Spleen (tissue), 13 donors: ENCODE measurements at places on chromosomes 4 and X. TPM values are rescaled to one million over a fixed set of nuclear protein-coding genes. Genes with fewer than 3 reads are reported as not detected.

The HHIP gene
- polyA plus RNA-seq: not detected

The CXCL11 gene
- 2.2 TPM for polyA plus RNA-seq

The PROM1 gene
- 0.45 TPM for polyA plus RNA-seq

The MAGEA1 gene
- not detected for polyA plus RNA-seq

The UGT2B15 gene
- polyA plus RNA-seq: not detected

The ANAPC4 gene
- 25.5 TPM for polyA plus RNA-seq

The RAB9A gene
- polyA plus RNA-seq: 20.3 TPM

The REST gene
- 3.6 TPM for polyA plus RNA-seq

The S100G gene
- not detected for polyA plus RNA-seq

- DNase-seq: no peak
- no peaks in the 10 kb centered on the region for H3K27me3 ChIP-seq
- no peaks in the 10 kb centered on the region for H3K4me1 ChIP-seq
- H3K27ac ChIP-seq: no peak overlapping the region
Observed at GRCh38 chrX:17226736-17227135, 148.3 kb upstream of the NHS start.

GRCh38 chrX:51361251-51361650, 28.6 kb downstream of the NUDT10 start:
- no peaks in the 10 kb centered on the region for H3K36me3 ChIP-seq
- DNase-seq: no peak
- no peaks in the 10 kb centered on the region for H3K4me1 ChIP-seq
- no peaks in the 10 kb centered on the region for H3K27me3 ChIP-seq
- no peak overlapping the region for H3K27ac ChIP-seq

GRCh38 chrX:66638591-66639500, at the start of gene EDA2R:
EDA2R (minus strand) TSS chrX:66639078; CDS start chrX:66616020, 23,058 bp downstream.
- H3K4me3 ChIP-seq: peak within 1 kb of the TSS; percentile 19
- H3K27ac ChIP-seq: no peak within 1 kb of the TSS
- no peaks in the 10 kb centered on the region for H3K36me3 ChIP-seq
- no peaks in the 10 kb centered on the region for H3K4me1 ChIP-seq
- DNase-seq: peak; percentile 70

DNA sequence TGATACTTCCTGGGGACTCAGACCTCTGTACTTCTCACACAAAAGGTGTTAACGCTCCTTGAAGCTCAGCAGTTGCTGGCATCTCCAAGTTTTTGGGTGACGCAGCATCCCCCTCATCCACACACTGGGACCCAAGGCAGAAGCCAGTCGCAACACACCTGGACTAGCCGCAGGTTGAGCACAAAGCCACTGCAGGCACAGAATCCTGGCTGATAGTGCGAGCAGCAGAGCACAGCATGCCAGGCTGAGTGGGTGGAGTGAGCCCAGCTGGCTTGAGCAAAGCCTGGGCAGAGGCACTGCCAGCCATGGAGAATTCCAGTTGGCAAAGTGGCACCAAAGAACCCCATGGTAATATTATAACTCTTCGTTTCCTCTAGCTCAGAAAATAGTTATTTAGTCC, 873.2 kb upstream of the NDST4 start:
- H3K36me3 ChIP-seq: no peaks in the 10 kb centered on the region
- no peak overlapping the region for H3K4me3 ChIP-seq
- H3K4me1 ChIP-seq: no peaks in the 10 kb centered on the region
- no peak overlapping the region for H3K27ac ChIP-seq
- H3K27me3 ChIP-seq: no peaks in the 10 kb centered on the region
- DNase-seq: no peak

DNA sequence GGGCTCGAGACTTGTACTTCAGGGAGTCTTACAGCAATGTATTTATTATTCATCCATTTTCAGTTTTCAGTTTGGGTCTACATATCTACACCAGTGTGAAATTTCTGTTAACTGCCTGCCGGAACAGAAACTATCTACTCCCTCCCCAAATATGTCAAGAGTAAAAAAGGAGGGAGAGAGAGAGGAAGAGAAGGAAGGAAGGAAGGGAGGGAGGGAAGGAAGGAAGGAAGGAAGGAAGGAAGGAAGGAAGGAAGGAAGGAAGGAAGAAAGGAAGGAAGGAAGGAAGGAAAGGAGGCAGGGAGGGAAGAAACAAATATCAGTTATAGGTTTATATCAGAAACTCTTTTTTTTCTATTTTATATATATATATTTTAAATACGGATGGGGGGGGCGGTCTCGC, 12.6 kb downstream of the RPL39 start:
- H3K27ac ChIP-seq: no peak overlapping the region
- H3K27me3 ChIP-seq: no peaks in the 10 kb centered on the region
- DNase-seq: no peak

DNA sequence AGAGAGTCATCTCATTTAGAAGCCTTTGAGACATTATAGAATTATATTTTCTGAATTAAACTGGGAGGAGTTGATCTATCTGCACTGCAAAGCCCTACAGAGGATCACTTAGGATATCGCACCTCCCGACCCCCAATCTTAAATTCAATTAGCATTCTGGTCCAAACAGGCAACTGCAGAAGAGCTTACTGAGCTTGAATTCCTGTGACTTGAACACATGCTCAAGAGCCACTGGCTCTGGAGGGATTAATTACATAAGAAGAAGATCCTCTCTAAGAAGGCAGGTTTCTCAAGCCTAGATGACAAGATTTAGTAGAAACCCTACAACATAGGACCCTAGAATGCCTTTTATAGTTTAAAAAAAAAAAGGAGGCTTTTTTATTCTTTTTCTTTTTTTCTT, 548.9 kb downstream of the ARAP2 start:
- no peak for DNase-seq
- H3K27ac ChIP-seq: no peak overlapping the region

GRCh38 chrX:85004255-85004654, 578 bp downstream of the APOOL start:
- peak overlapping the region; percentile 67 for H3K27ac ChIP-seq
- no peaks in the 10 kb centered on the region for H3K36me3 ChIP-seq
- no peaks in the 10 kb centered on the region for H3K27me3 ChIP-seq
- peak overlapping the region; percentile 56 for H3K4me3 ChIP-seq

GRCh38 chr4:39855909-39856512, 121.7 kb downstream of the PDS5A start:
- no peaks in the 10 kb centered on the region for H3K27me3 ChIP-seq
- no peak overlapping the region for H3K4me3 ChIP-seq
- no peak overlapping the region for H3K27ac ChIP-seq
- no peaks in the 10 kb centered on the region for H3K4me1 ChIP-seq

DNA sequence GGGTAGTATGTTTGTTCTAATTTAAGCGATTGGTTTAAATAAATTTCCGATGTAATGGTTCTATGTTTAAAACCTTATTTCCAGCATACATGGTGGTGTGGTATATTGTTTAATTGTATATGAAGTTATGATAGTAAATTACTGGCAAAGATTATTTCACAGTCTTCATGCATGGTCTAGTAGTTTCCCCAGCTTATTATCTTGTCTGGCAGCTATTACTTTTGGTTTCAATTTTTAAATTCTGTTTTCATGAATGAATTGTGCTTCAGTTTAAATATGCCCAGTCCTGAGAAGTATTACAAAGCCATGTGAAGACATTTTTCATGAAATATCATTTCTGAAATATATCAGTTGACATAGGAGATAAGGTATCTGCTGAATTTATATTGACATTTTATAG, 6.3 kb downstream of the ALG13 start:
- DNase-seq: no peak
- peaks cover 74% of the 10 kb centered on the region for H3K36me3 ChIP-seq
- H3K4me1 ChIP-seq: peaks cover 6% of the 10 kb centered on the region
- H3K4me3 ChIP-seq: no peak overlapping the region
- no peak overlapping the region for H3K27ac ChIP-seq

DNA sequence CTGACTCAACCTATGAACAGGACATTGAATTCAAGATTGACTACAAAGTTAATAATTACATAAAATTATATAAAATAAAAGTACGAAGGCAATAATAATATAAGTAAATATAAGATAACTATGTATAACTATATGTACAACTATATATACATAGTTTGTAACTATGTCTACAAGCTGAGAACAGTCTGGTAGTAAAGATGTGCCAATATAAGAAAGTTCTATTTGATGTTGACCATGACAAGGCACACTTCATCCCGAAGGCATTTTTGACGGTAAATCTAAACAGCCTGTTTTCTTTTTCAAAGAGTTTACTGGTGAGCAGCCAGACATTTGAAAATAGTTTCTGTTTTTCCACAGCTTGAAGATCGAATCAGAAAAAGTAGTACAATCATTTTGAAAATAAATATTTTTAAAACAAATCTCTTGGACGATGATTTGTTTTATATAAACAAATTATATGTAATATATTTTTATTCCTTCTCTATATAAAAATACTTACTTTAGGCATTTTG, 112.9 kb downstream of the CEP44 start:
- no peaks in the 10 kb centered on the region for H3K36me3 ChIP-seq
- H3K27ac ChIP-seq: no peak overlapping the region
- no peak overlapping the region for H3K4me3 ChIP-seq
- H3K4me1 ChIP-seq: no peaks in the 10 kb centered on the region
- no peaks in the 10 kb centered on the region for H3K27me3 ChIP-seq

DNA sequence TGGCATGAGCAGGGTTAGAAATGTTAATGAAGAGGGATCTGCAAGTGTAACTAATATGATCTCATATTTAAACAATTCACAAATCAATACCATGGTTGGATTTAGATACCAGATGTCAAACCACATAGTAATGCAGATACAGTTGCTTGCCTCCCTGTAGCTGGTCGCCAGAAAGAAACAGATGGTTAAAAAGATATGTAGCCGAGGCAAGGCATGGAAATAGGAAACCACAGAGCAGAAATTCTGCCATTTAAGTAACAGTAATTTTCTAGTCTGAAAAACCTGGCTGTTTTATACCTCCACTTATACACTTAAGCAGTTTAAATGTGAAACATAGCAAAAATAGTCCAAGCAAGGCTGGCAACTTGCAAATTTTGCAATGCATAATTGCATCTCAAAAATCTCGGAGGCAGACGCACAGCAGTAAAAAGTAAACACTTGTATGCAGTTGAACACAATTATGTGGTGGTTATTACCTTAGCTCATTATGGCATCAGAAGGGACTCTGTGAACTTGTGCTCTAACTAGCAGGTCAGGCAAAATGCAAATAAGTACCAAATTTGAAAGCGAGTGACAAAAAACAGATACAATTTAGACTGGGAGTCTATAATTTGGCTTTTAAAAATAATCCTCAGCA, 126.8 kb downstream of the NAA11 start:
- DNase-seq: no peak
- H3K4me1 ChIP-seq: no peaks in the 10 kb centered on the region
- no peak overlapping the region for H3K27ac ChIP-seq
- H3K36me3 ChIP-seq: no peaks in the 10 kb centered on the region
- H3K27me3 ChIP-seq: no peaks in the 10 kb centered on the region
- H3K4me3 ChIP-seq: no peak overlapping the region

GRCh38 chrX:40646489-40647306, 663 bp downstream of the CXorf38 start:
- H3K4me1 ChIP-seq: peaks cover 43% of the 10 kb centered on the region
- H3K27me3 ChIP-seq: no peaks in the 10 kb centered on the region
- H3K27ac ChIP-seq: peak overlapping the region; percentile 85
- peak; percentile 91 for DNase-seq
- peak overlapping the region; percentile 75 for H3K4me3 ChIP-seq

GRCh38 chr4:16785793-16786527, 112.5 kb downstream of the LDB2 start:
- no peak overlapping the region for H3K27ac ChIP-seq
- H3K4me3 ChIP-seq: no peak overlapping the region
- no peaks in the 10 kb centered on the region for H3K27me3 ChIP-seq
- no peaks in the 10 kb centered on the region for H3K36me3 ChIP-seq

- H3K4me1 ChIP-seq: no peaks in the 10 kb centered on the region
- no peaks in the 10 kb centered on the region for H3K27me3 ChIP-seq
- no peak overlapping the region for H3K27ac ChIP-seq
- H3K36me3 ChIP-seq: peaks cover 21% of the 10 kb centered on the region
- DNase-seq: no peak
- H3K4me3 ChIP-seq: no peak overlapping the region
Observed at GRCh38 chrX:100999451-100999850, 29.9 kb downstream of the ARL13A start.

DNA sequence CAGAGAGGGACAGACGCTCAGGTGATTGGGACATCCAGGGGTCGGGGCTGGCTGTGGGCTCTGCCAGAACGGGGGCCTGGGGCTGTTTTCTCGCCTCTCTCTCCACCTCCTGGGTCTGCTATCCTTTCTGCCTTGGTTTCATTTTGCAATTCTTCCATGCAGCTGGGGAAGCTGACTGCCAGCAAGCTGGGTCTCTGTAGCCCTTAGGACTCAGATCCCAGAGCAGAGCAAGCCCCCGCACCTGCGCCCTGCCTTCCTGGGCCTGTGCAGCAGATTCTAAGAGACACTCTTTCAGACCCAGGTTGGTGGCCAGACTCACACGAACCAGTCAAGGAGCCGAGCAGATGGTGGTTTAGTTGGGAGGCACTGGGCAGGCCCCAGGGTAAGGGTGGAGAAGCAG, 59.1 kb upstream of the GRPEL1 start:
- H3K4me3 ChIP-seq: no peak overlapping the region
- H3K36me3 ChIP-seq: no peaks in the 10 kb centered on the region
- DNase-seq: no peak
- H3K27ac ChIP-seq: no peak overlapping the region
- no peaks in the 10 kb centered on the region for H3K27me3 ChIP-seq

DNA sequence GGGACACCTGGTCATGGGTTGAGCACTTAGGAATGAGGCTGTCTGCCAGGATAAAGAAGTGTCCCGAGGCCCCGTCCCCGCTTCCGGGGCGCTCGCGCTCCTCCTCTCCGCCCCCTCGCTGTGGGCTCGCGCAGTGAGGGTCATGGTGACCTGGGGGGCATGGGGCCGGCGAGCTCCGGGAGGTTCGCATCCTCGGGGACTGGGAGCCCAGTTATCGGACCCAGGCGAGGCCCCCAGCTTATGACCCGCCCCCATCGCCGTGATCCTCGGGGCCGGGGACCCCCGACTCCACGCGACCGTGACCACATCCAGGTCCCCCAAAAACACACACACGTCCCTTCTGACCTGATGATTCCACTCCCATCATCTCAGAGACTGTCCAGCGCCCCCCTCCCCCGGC, 35.3 kb upstream of the SRPX start:
- no peak overlapping the region for H3K27ac ChIP-seq
- DNase-seq: peak; percentile 69
- H3K36me3 ChIP-seq: no peaks in the 10 kb centered on the region
- no peak overlapping the region for H3K4me3 ChIP-seq
- H3K27me3 ChIP-seq: no peaks in the 10 kb centered on the region
- no peaks in the 10 kb centered on the region for H3K4me1 ChIP-seq

DNA sequence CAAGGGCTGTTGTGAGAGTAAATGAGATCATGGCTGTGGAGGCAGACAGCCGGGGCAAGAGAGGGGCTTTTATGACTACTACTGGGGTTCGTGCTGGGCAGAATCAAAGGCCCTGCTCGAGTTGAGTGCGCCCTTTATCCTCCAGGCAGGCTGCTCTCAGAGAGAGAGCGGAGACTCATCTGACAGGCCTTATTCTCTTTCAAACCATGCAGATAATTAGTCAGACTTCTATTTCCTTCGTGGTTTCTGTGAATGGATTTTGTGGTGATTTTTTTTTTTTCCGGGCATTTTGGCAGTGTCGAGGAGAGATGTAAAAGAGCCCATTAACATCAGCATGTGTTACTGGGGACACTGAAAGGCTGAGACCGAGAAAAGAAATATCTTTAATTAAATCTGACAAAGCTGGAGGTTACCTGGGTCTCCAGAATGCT, 73.6 kb downstream of the MED28 start:
- H3K36me3 ChIP-seq: no peaks in the 10 kb centered on the region
- no peak for DNase-seq
- no peaks in the 10 kb centered on the region for H3K27me3 ChIP-seq
- H3K27ac ChIP-seq: no peak overlapping the region

- no peak overlapping the region for H3K27ac ChIP-seq
- no peak for DNase-seq
- H3K27me3 ChIP-seq: no peaks in the 10 kb centered on the region
- H3K4me1 ChIP-seq: peaks cover 64% of the 10 kb centered on the region
Observed at GRCh38 chr4:40607221-40607620, 22.4 kb downstream of the RBM47 start.
